Dermis microvascular lymphatic vessel endothelial cell (primary cell): ENCODE measurements at places on chromosomes 1 and 21. TPM values are rescaled to one million over a fixed set of nuclear protein-coding genes. Genes with fewer than 3 reads are reported as not detected.

DNA sequence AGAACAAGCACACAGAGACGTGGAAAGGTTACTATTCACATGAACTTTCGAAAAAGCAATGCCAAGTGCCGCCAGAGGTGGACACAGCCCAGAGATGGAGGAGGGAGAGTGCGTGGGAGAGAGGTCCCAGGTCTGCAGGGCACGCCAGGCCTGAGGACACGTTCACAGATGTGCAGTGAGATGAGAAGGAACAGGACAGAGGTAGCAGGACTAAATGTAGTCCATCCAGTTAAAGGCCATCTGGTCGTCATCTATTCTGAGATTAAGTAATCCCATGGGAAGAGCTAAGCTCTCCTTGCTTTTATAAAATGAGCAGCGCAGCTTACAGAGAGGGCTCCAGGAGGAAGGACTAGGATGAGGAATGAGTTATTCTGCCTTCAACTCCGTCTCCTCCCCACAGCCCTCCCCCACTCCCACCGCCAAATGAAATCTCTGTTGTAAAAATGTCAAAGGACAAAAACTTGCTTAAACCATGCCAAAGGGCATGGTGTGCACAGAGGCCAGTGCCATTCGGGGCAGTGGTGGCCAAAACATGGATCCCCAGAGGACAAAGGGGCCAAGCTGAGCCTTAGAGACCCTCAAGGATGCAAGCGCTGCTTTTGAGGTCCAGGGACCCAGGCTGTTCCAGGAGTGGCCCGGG is 85.4 kb upstream of the SLC25A33 start:
- no peak for DNase-seq

The GOLT1A gene
- total RNA-seq = 0.13 TPM in 1 of 2 replicates, not detected in the other

GRCh38 chr21:30408782-30409494 is 13.1 kb downstream of the KRTAP13-1 start:
- DNase-seq = peak; percentile 4

DNA sequence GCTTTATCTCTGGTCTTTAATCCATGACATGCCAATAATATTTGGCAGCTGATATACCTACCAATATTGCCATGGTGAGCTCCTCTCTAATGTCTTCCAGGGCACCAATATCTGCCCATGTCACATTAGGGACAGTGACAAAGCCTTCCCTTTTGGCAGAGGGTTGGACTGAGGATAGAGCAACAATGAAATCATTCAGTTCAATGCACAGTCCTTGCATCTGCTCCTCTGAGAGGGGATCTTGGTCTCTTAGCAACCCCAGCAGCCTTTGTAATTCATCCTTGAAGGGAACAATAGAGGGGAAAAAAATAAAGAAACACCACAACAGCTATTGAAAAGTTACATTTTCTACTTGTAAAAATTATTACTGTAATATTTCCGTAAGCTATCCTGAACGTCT is 42.3 kb downstream of the NVL start:
- DNase-seq = no peak
